GM12878 (cell line): ENCODE measurements at places on chromosomes 1 and 21. TPM values are rescaled to one million over a fixed set of nuclear protein-coding genes. Genes with fewer than 3 reads are reported as not detected.

NBPF20 gene
- 1.1 and 1.2 TPM in 2 replicates for total RNA-seq

SPRR2F gene
- not detected in 2 replicates for total RNA-seq

LGR6 gene
- not detected in 2 replicates for total RNA-seq

KCNJ9 gene
- not detected in 2 replicates for total RNA-seq

DNA sequence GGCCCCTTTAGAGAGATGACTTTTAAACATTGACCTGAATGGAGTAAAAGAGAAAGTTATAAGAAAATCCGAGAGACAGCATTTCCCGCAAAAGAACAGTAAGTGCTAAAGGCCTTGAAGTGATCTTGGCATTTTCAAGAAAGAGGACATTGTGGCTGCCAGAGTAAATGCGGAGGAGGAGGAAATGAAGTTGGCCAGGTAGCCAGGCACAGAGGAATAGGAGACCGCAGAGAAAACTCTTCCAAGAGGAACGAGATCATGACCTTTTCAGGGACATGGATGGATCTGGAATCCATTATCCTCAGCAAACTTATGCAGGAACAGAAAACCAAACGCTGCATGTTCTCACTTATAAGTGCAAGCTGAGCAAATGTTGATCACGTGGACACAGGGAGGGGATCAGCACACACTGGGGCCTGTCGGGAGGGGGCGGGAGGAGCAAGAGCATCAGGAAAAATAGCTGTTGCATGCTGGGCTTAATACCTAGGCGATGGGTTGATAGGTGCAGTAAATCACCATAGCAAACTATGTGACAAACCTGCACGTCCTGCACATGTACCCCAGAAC lies 49.7 kb downstream of the EEIG2 start:
- DNase-seq: no peak

- DNase-seq: no peak
These were observed 58.1 kb downstream of the ZSWIM5 start for GRCh38 chr1:45148209-45148825.

DNA sequence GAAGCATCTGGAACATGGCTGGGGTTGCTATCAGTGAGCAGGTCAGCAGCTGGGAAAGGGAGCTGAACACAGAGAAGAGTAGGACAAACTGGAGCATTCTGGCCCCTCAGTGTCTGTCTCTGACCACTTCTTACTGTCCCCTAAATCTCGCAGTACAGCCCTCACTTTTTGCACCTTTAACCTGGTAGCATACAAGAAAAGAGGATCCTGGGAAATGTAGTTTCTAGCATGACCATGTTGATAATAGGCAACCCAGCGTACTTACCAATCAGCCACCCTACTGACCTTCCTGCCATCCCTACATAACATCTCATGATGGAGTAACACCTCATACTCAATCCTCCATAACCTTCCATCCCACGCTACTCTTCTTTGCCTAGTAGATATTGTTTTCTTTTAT lies 99.1 kb upstream of the RAVER2 start:
- no peak for DNase-seq

- DNase-seq: no peak
These were observed 214.8 kb downstream of the RERE start for GRCh38 chr1:8602471-8603219.

- DNase-seq: no peak
These were observed 7.4 kb upstream of the MPL start for GRCh38 chr1:43329995-43330751.

- DNase-seq: no peak
These were observed 504.6 kb upstream of the NR5A2 start for GRCh38 chr1:199522936-199523335.
